Type B pancreatic cell (in vitro differentiated cells): ENCODE measurements at places on chromosomes 13 and 19. TPM values are rescaled to one million over a fixed set of nuclear protein-coding genes. Genes with fewer than 3 reads are reported as not detected.

- DNase-seq, result no peak
Observed at GRCh38 chr19:51548213-51548651, 16.8 kb upstream of the SIGLEC6 start.

DNA sequence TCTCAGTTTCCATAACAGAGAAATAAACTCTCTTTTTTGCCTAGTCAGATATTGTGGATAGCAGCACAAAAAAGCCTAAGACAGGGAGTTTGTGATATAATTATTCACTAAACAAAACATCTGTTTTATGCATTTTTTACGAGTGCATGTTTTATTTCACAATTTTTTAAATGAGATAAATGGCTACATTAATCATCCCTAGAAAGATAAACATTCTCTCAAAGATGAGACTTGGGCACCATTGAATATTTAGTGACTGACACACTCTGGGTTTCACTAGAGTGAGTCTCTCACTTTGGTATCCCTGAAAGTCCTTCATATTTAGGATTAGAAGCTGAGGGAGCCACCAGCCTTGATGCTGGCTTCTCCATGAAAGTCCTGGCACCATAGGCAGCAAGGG lies 74.3 kb upstream of the LRCH1 start:
- no peak for DNase-seq

The LACC1 gene
- 4.4 and 11.8 TPM in 2 replicates for total RNA-seq

GRCh38 chr13:31591642-31592233 lies 147.6 kb upstream of the RXFP2 start:
- no peak for DNase-seq

The DACH1 gene
- total RNA-seq, result 21.2 and 39.5 TPM in 2 replicates

GRCh38 chr19:40253611-40254092 lies 27.2 kb upstream of the CCNP start:
- DNase-seq, result no peak

DNA sequence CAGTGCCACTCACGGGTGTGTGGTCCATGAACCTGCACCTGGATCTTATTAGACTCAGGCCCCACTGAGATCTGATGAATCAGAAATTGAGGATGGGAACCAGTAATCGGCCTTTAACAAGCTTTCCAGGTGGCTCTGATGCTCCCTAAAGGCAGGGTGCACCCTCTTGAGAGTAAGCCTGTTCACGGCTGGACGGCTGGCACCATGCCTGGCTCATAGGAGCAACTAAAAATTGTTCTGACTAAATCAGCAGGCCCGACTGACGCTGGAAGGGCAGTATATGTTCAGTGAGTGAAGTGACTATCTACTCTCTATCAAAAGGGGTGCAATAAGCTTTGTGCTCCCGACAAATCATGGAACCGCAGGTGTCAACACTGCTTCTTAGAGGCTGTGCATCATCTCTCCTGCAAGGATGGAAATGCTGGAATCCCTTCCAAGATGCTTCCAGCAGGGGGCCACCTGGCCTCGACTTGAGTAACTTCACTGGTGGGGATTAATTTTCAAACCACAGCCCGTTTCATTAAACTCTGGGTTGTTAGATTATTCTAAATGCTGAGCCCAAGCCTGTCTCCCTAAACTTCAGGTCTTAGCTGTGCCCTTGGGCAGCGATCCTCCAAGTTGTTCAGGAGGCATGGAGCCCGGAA lies 28.4 kb downstream of the TMTC4 start:
- DNase-seq, result no peak

GRCh38 chr13:46633416-46633815 lies 80.4 kb downstream of the LRCH1 start:
- DNase-seq, result no peak

The MAMSTR gene
- total RNA-seq, result 2.0 and 3.6 TPM in 2 replicates

GRCh38 chr13:20399961-20400360 lies 125.7 kb downstream of the CRYL1 start:
- DNase-seq, result no peak

The ERICH6B gene
- total RNA-seq, result not detected in 2 replicates

DNA sequence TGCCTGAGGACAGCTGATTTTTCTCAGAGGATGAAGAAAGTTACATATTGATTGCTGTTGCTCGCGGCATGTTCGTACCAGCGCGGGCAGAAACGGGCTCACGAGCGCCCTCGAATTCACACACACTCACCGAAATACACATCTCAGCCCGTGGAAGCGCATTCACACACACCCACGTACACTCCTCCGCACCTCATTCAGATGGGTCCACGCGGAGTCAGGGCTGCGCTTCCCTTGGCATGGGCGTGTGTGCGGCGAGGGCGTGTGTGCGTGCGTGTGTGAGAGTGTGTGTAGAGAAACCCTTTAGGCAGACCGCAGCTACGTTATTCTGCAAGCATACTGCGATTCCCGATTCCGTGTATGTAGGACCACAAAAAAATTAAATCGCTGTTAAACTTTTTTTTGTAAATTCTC lies 2.1 kb upstream of the PCDH17 start:
- no peak for DNase-seq

The MIA gene
- 1.7 and 3.2 TPM in 2 replicates for total RNA-seq

The ZNF417 gene
- total RNA-seq, result 20.8 and 26.8 TPM in 2 replicates

GRCh38 chr13:79645569-79645968 lies 164.6 kb downstream of the NDFIP2 start:
- no peak for DNase-seq

GRCh38 chr19:50331994-50332243 lies 2.7 kb upstream of the KCNC3 start:
- DNase-seq, result no peak

The KIRREL2 gene
- total RNA-seq, result 3.3 and 3.5 TPM in 2 replicates

GRCh38 chr13:98761126-98761985 lies 8.9 kb upstream of the SLC15A1 start:
- no peak for DNase-seq
